T-cell (primary cell): ENCODE measurements at places on chromosomes 12 and 14.

- no peak overlapping the region for H3K27ac ChIP-seq
- H3K4me1 ChIP-seq = no peaks in the 10 kb centered on the region
- no peaks in the 10 kb centered on the region for H3K36me3 ChIP-seq
- no peak for DNase-seq
Measured at GRCh38 chr12:25477217-25477616, 75.9 kb downstream of the LMNTD1 start.

GRCh38 chr14:21053184-21054122, 4.2 kb upstream of the RNASE8 start:
- no peak overlapping the region for H3K4me3 ChIP-seq
- no peaks in the 10 kb centered on the region for H3K4me1 ChIP-seq
- DNase-seq = no peak
- no peak overlapping the region for H3K27ac ChIP-seq
- no peaks in the 10 kb centered on the region for H3K36me3 ChIP-seq
- peaks cover 19% of the 10 kb centered on the region for H3K27me3 ChIP-seq

DNA sequence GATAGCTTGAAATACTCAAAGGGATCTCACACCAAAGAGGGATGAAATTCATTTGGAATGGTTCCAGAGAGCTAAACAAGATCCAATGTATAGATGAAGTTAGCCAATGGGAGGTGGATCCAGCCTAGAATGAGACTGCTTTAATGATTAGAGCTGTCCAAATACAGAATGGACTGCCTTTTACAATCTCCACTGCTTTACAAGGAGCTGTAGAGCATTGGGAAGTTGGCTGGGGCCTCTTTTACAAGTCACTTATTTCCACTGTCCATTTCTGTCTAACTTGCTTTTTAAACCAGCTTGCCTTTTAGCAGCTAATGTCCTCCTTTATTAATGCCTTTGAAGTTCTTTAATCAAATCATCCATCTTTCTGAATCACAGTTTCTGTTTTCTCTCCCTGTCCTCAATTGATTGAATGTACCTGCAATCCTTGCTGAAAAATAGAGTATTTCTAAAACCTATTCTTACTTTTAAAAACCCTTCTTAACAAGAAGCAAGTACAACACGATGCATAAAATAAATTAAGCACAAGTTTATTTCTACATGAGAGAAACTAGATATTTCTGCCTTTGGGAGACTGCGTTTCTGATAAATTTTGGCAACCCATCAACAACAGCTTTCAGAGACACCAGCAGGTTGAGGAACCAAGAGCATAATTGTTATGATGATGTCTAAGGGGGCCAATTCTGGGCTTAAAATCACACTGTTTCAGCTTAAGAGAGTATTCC, 3.4 kb upstream of the ATP2A2 start:
- no peaks in the 10 kb centered on the region for H3K27me3 ChIP-seq
- H3K4me3 ChIP-seq = no peak overlapping the region
- peaks cover 6% of the 10 kb centered on the region for H3K4me1 ChIP-seq
- DNase-seq = no peak
- no peaks in the 10 kb centered on the region for H3K36me3 ChIP-seq
- H3K27ac ChIP-seq = no peak overlapping the region

DNA sequence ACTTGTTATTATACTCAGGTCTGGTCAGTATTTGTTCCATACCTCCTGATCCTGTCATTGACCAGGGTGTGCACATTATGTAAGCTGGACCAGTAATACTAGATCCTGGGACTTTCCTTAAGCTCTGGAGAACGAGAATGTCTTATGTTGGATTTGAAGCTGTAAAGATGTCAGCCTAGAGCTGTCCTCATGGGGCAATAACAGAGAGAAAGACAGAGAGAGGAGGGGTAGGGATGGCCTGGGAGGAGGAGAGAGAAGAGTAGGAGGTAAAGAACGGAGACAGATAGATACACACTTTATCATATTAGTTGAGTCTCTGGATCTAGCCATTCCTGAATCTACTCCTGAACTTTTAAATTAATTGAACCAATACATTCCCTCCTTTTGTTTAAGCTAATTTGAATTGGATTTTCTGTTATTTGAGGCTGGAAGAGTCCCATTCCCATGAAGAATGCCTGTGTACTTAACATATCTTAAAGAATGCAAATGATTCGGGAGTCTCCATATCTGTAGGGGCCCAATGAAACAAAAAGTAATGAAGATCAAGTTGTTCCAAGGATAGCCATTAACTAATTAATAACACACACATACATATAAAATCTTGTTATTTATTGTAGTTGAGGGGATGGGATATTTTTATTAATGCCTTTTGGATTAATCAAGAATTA, 55.9 kb downstream of the PLEKHA5 start:
- H3K27me3 ChIP-seq = no peaks in the 10 kb centered on the region
- no peaks in the 10 kb centered on the region for H3K36me3 ChIP-seq
- H3K4me1 ChIP-seq = no peaks in the 10 kb centered on the region
- DNase-seq = no peak
- no peak overlapping the region for H3K27ac ChIP-seq

DNA sequence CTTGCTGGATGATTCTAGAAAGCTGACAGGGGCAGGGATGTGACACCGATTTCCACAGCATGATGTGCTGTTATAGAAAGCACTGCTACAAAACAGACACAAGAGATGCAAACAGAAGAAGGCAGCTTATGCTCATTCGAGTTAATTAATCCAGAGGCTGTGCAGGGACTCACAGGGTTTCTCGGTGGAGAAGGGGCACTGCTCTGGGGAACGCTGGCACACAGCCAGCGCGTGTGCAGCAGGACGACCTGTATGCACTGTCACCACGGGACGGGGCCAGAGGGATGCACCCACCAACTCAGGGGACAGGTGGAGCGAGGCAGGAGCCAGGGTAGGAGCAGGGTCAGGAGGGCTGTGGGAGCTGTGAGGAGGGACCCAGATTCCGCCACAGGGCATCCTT, 143.5 kb downstream of the RIMBP2 start:
- no peak for DNase-seq
- no peaks in the 10 kb centered on the region for H3K4me1 ChIP-seq
- H3K4me3 ChIP-seq = no peak overlapping the region
- no peak overlapping the region for H3K27ac ChIP-seq

GRCh38 chr12:113910751-113911272, 55.3 kb downstream of the RBM19 start:
- DNase-seq = no peak
- H3K36me3 ChIP-seq = peaks cover 66% of the 10 kb centered on the region
- H3K27ac ChIP-seq = no peak overlapping the region

DNA sequence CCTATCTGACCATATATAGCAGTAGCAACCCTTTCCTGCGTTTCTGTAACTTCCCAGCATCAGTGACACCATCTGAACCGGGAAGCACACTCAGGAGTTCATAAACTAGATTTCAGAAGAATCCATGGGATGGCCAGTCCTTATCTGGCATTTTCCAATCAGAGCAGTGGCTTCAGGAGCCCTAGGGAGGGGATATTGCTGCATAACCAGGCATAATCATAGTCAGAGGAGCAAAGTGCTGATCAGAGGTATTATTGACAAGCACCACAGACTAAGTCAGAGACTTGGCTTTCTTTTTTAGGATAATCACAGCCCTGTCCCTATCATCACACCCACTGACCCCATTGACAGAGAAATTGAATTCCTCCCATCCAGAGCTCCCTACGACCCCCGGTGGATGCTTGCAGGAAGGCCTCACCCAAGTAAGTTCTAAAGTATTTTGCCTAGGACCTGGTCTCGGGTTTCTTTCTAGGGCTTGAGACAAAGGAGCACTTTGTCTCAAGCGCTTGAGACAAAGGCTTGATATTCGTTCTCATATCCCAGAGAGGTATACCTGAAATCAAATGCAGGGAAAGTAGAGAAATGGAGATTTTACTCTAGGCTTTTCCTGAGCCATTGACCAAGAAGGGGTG, 55.1 kb downstream of the FOXN4 start:
- no peak overlapping the region for H3K4me3 ChIP-seq
- H3K27me3 ChIP-seq = no peaks in the 10 kb centered on the region
- no peaks in the 10 kb centered on the region for H3K36me3 ChIP-seq
- DNase-seq = no peak
- H3K4me1 ChIP-seq = no peaks in the 10 kb centered on the region
- H3K27ac ChIP-seq = no peak overlapping the region

- no peaks in the 10 kb centered on the region for H3K4me1 ChIP-seq
- no peak overlapping the region for H3K27ac ChIP-seq
- DNase-seq = no peak
- no peak overlapping the region for H3K4me3 ChIP-seq
- H3K36me3 ChIP-seq = no peaks in the 10 kb centered on the region
- H3K27me3 ChIP-seq = peaks cover 3% of the 10 kb centered on the region
Measured at GRCh38 chr14:58825606-58826005, 187.8 kb downstream of the DACT1 start.

GRCh38 chr14:80930836-80931389, 10.6 kb downstream of the CEP128 start:
- peak; percentile 39 for DNase-seq
- peak overlapping the region; percentile 57 for H3K27ac ChIP-seq
- peak overlapping the region; percentile 18 for H3K4me3 ChIP-seq

GRCh38 chr12:92289629-92290349, 144.1 kb upstream of the BTG1 start:
- no peak overlapping the region for H3K4me3 ChIP-seq
- no peaks in the 10 kb centered on the region for H3K36me3 ChIP-seq
- no peak overlapping the region for H3K27ac ChIP-seq
- no peaks in the 10 kb centered on the region for H3K4me1 ChIP-seq
- no peak for DNase-seq
- no peaks in the 10 kb centered on the region for H3K27me3 ChIP-seq

DNA sequence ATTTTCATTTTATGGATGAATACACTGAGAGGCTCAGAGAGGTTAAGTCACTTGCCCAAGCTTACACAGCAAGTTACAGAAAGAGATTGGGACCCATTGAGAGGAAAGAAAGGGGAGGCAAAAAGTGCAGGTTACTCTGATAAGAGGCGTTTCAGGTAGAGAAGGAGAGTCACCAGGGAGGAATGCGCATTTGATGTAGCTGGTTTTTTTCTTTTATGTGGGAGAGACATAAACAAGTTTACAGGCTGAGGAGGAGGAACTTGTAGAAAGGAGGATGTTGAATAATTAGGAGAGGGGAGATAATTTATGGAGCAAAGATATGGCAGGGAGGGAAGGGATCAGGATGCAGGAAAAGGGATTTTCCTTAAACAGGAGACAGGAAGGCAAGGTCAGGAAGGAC, 297.0 kb downstream of the PCNX1 start:
- no peak overlapping the region for H3K4me3 ChIP-seq
- DNase-seq = no peak
- H3K4me1 ChIP-seq = no peaks in the 10 kb centered on the region
- H3K36me3 ChIP-seq = no peaks in the 10 kb centered on the region

- no peaks in the 10 kb centered on the region for H3K4me1 ChIP-seq
- no peaks in the 10 kb centered on the region for H3K27me3 ChIP-seq
Measured at GRCh38 chr12:96419576-96420276, 19.5 kb upstream of the CDK17 start.

DNA sequence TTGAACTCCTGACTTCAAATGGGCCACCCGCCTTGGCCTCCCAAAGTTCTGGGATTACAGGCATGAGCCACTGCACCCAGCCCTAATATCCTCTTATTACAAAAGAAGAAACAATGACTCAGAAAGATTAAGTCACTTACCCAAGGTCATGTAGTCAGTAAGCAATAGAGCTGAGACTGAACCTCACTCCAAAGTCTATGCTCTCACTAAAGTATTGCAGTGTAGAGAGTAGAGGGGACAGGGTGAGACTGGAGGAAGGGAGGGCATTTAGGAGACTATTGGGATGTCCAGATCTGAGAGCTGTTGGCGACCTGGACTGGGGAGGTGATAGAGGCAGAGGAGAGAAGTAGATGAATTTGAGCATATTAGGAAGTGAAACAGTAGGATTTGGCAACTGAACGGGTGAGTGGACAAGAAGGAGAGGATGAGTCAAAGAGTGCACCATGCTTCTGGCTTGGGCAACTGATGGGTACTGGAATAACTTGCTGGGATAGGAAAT, 11.8 kb downstream of the P2RX7 start:
- H3K4me3 ChIP-seq = no peak overlapping the region
- peaks cover 8% of the 10 kb centered on the region for H3K36me3 ChIP-seq
- H3K27me3 ChIP-seq = no peaks in the 10 kb centered on the region
- no peak overlapping the region for H3K27ac ChIP-seq
- no peaks in the 10 kb centered on the region for H3K4me1 ChIP-seq

GRCh38 chr12:8157484-8158198, 826 bp downstream of the ZNF705A start:
- H3K36me3 ChIP-seq = no peaks in the 10 kb centered on the region
- H3K27me3 ChIP-seq = no peaks in the 10 kb centered on the region
- peaks cover 7% of the 10 kb centered on the region for H3K4me1 ChIP-seq
- DNase-seq = no peak
- no peak overlapping the region for H3K4me3 ChIP-seq

GRCh38 chr12:1926251-1926657, 7.8 kb upstream of the CACNA2D4 start:
- no peak for DNase-seq
- peaks cover 33% of the 10 kb centered on the region for H3K27me3 ChIP-seq
- no peak overlapping the region for H3K4me3 ChIP-seq
- H3K36me3 ChIP-seq = no peaks in the 10 kb centered on the region
- no peak overlapping the region for H3K27ac ChIP-seq
- peaks cover 4% of the 10 kb centered on the region for H3K4me1 ChIP-seq

DNA sequence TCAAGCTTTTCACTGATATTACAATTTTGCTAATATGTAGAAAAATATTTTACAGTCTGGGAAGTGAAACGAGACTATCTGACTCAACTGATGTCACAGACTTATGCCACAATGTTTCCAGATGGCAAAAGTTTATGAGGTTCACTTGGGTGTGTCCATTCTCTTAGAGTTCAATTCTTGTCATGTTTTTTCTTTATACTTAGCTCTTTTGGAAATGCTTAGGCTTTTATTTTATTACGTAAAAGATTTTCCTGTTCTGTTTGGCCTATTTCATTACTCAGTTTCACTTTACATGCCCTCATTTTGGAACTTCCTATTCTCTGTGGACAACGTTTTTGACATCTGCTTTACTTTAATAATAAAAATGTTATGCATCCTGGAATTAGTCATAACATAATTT, 2.1 kb upstream of the PDZRN4 start:
- H3K27ac ChIP-seq = no peak overlapping the region
- no peaks in the 10 kb centered on the region for H3K4me1 ChIP-seq
- DNase-seq = no peak
- no peaks in the 10 kb centered on the region for H3K36me3 ChIP-seq

- H3K27me3 ChIP-seq = no peaks in the 10 kb centered on the region
- DNase-seq = no peak
- H3K27ac ChIP-seq = no peak overlapping the region
- H3K4me1 ChIP-seq = no peaks in the 10 kb centered on the region
- H3K36me3 ChIP-seq = no peaks in the 10 kb centered on the region
- no peak overlapping the region for H3K4me3 ChIP-seq
Measured at GRCh38 chr14:87260460-87260859, 732.5 kb downstream of the GALC start.

- no peak for DNase-seq
- H3K27me3 ChIP-seq = no peaks in the 10 kb centered on the region
- no peaks in the 10 kb centered on the region for H3K36me3 ChIP-seq
Measured at GRCh38 chr12:91327131-91327530, 144.5 kb upstream of the DCN start.

GRCh38 chr12:111033281-111034082, 113.1 kb upstream of the MYL2 start:
- no peak for DNase-seq
- H3K4me1 ChIP-seq = peaks cover 30% of the 10 kb centered on the region
- H3K27me3 ChIP-seq = peaks cover 2% of the 10 kb centered on the region
- peak overlapping the region; percentile 68 for H3K4me3 ChIP-seq

- H3K27me3 ChIP-seq = no peaks in the 10 kb centered on the region
- DNase-seq = no peak
- H3K4me3 ChIP-seq = no peak overlapping the region
- H3K36me3 ChIP-seq = no peaks in the 10 kb centered on the region
- H3K27ac ChIP-seq = no peak overlapping the region
Measured at GRCh38 chr12:89433634-89434033, 81.3 kb upstream of the DUSP6 start.
